ENCODE measurements at places on chromosomes 6 and 20. TPM values are rescaled to one million over a fixed set of nuclear protein-coding genes. Genes with fewer than 3 reads are reported as not detected.

EEF1E1 gene
- polyA plus RNA-seq, result 23.2 TPM

CYP39A1 gene
- polyA plus RNA-seq, result 2.5 TPM

CD83 gene
- 8.4 TPM for polyA plus RNA-seq

TMEM244 gene
- not detected for polyA plus RNA-seq

SHLD1 gene
- 7.2 TPM for polyA plus RNA-seq

TNFAIP3 gene
- 20.3 TPM for polyA plus RNA-seq

TSHZ2 gene
- 16.7 TPM for polyA plus RNA-seq

DNAAF9 gene
- not detected for polyA plus RNA-seq

DNA sequence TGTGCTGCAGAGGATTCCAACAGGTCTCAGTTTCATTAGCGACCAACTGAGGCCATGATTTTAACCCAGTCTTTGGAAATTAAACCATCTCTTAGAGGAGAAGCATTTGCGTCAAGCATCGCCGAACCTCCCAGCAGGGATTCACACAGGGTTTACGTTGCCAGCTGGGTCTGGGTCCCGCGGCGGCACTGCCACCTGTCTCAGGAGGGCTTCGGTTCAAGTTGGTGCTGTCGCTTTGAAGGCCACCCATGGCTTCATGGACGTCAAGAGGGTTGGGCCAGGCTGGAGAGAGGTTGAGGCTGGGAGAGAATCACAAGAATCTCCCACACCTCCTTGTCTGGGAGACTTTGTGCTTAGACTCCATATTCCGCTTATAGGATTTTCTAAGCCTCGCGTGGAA lies 43.0 kb upstream of the FRMD1 start:
- DNase-seq, result no peak

DNA sequence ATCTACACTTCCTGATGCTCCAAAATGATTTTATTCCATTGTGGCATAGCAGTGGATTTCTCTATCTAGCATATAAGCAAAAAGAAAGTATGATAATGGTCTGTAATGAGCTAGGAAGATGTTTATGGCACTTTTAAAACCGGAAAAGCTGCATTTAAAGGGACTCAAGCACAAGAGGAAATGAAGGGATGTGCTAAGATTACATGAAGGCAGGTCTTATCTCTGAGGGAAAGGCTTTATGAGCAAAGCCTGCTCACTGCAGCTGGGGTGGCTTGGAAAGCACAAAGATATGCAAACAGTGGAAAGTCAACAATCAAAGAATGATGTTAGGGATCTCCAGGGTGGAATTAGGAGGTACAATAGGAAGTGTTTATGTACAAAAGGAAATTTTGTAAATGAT lies 138.2 kb downstream of the TENT5A start:
- no peak for DNase-seq

DNA sequence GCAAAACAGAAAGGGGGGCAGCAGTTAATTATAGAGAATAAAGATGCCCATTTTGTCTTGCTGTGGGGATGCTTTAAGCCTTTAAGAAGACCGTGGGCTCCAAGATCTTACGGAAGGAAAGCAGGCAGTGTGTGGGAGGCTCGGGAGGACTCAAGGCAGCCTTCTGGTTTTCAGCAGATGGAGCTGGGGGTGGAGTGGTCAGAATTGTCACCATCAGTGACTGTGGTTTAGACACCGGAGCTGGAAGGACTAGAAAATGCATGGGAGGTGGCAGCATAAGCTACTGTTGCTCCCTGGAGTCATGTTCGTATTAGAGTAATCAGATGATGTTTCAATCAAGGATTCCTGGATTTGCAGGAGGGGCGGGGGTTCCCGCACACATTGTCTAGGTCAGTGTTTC lies 3.7 kb downstream of the PHACTR1 start:
- no peak for DNase-seq

DNA sequence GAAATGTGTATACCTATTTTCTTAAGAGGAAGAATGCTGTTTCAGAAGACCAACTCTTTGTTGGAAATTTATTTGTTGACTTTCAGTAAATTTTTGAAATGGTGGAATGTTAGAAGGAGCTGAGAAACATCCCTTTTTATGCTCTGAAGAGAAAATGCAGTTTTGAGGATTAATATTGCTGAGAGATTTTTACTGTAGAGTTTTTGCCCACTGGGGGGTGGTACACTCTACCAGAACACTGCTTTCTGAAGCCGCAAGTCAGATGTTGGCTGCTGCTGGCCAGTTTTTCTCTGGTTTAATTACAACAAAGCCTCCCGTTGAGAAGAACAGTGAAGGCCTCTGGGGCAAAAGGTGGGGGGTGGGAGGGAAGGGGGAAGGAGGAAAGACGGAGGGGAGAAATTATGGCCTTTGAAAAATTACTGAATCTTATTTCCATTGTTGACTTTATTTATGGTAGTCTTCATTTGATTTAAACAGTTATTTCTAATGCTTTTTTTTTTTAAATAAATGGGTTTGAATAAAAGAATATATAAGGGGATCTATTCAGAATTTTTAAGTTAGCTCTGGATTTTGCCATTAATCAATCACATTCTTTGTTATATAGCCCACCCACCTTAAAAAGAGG lies 3.0 kb downstream of the FLRT3 start:
- peak; percentile 67 for DNase-seq

GRCh38 chr20:34112600-34113101 lies 608 bp upstream of the EIF2S2 start:
- peak; percentile 44 for DNase-seq

DNA sequence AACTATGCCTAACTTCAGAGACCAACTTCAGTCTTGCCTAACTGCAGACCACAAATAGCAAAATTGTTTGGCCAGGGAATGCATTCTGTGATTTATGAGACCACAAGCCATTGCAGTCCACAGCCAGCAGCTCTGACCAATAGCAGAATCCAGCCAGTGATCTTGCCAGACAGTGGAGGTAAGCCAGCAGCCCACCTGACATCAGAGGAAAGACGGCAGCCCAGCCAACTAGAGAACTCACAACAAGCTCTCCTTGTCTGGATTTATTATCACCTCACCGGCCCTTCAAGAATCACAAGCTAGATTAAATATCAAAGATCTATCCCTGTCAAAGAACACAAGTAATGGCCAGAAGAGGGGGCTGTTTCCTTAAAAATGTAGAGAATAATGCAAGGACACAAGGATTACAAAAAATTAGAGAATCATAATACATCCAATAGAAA lies 66.5 kb upstream of the SLC35F1 start:
- DNase-seq, result peak; percentile 0

- no peak for DNase-seq
These were observed at the start of gene FRMD1 for GRCh38 chr6:168078943-168079405. FRMD1 (minus strand) TSS chr6:168079212; CDS start chr6:168079094, 118 bp downstream.

DNA sequence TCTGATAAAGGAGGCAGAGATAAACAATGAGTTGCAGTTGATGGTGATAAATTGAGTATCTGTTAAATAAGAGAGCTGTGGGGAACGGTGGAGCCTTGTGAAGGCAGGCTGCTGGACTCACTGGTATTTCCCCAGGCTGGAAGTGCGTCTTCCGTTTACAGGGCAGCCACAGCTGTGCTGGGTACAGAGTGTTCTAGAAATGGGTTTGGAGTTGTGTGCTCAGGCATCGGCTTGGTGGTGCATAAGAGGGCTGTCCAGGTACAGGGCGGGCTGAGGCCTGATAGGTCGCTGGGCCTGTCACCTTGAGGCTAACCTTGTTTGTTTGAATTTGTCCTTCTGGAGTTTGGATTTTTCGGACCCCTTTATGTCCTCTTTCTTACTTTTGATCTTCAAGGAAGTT lies 39.3 kb downstream of the ARID1B start:
- no peak for DNase-seq

- no peak for DNase-seq
These were observed 25.4 kb upstream of the SYNJ2 start for GRCh38 chr6:157956171-157956730.

DNA sequence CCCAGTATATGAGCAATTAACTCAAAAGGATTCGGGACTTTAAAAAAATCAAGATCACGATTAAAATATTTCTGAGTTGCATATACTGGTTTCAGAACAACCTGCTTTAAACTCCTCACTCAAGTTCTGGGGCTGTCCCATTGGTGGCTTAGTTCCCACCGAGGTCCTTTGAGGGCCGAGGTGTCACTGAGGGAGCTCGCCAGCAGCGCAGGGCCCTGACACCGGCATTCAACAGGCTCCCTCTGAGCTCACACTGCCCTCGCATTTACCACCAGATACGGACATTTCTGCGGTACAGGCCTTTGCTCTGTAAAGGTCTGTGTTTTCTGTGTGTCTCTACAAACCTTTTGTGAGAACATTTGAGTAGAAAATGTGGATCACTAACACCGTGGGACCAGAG lies 24.4 kb upstream of the BNIP5 start:
- no peak for DNase-seq

DNA sequence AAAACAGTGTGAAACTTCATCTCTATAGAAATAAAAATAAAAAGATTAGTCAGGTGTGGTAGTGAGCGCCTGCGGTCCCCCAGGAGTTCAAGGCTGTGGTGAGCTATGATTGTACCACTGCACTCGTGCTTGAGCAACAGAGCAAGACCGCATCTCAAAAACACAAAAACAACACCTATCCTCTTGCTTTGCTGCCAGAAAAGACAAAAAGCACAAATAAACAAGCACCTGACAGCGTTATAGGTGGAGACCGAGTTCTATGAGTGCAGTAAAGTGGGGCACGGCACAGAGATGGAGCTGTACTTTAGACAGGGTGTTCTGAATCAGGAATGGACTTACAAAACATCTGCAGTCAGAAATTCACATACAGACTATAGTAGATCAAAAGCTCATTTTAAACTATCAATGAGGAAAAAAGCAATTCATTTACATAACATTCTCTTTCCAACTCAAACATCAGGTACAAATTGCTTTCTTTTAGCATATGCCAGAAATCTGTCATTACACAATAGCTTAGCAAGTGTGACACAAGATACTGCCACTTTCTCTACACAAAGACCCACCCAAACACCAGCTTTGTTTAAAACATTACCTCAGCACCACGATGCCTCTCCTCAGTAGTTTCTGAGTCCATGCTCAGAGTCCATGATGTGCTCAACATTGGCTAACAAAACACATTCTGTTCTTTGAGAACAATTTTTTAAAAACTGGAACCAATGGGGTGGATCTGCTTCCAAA lies 10.1 kb downstream of the EZR start:
- DNase-seq, result no peak

- no peak for DNase-seq
These were observed 9.0 kb downstream of the CST9 start for GRCh38 chr20:23596579-23597250.

GRCh38 chr6:77462359-77463307 lies 658 bp downstream of the HTR1B start:
- DNase-seq, result no peak

DNA sequence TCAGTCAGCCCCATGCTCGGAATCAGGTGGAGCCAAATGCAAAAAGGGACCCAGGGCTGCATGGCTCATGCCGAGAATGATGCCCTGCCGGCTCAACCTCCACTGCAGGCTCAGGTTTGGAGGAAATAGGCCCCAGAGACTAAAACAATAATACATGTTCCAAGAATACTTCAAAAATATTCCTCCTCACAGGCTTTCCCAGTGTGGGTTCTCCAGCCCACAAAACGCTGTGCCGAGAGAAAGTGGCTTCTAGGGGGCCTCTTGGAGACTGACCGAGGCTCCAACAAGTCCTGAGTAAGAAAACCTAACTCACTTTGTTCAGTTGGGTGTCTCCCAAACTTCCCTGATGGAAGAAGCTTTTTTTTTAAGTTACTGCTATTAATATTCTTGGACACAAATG lies 73.9 kb downstream of the BANF2 start:
- DNase-seq, result no peak

- no peak for DNase-seq
These were observed 170.9 kb downstream of the HIVEP2 start for GRCh38 chr6:142773859-142774648.

DNA sequence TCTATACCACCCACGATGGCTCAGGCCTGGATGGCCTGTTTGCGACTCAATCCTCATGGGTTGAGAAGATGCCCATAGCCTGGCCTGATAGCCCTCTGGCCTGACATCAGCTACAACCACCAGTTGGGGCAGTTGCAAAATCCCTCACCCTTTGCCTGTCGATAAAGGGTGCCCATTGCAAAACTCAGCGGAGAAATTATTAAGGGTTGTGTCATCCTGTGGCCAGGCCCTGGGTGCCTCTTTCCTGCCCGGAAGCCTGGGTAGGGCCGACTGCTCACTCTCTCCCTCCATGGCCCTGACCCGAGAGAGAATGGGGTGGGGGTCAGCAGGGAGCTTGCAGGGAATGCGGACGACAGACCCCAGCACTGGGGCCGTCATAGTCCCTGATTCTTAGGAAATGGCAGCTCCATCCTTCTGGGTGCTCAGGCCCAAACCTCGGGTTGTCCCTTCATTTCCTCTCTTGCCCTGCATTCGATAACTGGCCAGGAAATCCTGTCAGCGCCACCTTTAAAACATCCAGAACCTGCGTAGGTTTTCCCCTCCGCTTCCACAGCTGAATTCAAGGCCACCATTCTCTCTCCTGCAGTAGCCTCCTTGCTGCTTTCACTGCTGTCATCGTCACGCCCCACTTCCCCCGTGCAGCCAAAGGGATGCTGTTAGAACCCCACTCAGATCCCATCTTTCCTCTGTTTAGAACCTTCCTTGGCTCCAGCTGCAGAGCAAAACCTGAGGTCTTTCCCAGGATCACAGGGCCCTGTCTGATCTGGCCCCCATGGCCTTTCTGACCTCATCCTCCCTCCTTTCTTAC lies 31.1 kb downstream of the CEBPB start:
- no peak for DNase-seq

DNA sequence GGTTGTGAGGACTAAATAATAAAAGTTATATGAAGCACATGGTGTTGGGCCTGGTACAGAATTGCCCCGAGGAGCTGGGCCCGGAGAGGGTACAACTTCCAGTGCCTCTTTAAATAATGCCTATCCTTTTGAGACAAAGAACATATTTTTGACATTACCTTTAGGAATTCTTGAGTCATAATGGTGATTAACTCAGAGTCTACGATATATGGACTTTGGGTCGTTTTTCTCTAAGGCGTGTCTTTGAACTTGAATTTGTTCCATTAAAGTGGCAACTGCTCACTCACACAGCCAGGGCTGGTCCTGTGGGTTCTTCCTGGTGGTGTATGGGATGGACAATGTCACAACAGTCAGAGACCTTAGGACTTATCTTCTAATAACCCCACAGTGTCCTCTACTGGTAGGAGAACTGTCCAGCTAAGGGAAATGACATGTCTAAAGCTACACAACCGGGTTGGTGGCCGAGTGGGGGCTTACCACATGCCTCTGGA lies 106.5 kb downstream of the CDC5L start:
- DNase-seq, result no peak

DNA sequence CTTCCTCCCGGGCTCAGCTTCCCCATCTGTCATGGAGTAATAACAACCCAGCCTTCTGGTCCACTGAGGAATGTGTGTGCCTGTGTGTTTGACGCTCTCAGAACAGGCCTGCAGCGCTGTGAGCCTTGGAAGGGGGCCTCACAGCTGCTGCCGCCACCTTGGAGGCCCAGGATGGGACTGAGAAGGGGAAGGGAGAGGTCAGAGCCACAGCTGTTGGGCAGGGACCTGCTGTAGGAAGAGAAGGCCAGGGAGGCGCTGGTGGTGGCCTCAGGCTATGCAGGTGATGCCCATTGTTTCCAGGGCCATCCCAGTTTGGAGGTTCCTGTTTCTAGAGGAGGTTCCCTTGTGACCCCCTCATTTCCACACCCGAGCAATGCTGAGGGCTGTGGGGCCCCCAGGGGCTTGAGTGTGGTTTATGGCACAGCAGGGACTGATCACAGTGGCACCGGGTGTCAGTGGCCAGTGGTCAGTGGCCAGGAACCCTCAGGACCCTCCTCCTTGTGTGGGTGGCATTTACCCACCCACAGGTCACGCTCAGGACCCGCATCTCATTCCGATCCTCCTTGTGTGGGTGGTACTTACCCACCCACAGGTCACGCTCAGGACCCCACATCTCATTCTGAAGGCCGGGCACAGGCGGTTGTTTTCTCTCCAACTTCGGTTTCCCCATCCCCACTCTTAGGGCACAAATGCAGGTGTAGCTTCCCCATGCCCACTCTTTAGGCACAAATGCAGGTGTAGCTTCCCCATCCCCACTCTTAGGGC lies 14.0 kb downstream of the TPD52L2 start:
- no peak for DNase-seq
